GOT3 (cell line): ENCODE measurements at places on chromosomes 1 and 21.

DNA sequence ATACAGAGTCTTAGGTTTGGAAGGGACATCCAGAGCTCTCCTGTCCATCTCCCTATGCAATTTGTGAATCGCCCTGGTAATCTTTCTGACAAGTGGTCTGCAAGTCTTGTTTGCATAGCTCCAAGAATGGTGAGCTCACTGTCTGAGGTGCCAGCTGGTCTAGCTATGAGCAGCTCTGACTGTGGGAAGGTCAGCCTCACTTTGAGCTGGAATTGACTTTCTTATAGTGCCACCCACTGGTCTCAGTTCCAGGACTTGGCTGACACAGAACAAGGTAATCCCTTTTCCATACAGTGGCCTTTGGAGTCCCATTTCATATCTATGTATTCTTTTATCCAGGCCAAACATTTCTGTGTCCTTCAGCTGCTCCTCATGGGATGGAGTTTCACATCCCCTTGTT, 95.6 kb upstream of the C8B start:
- no peak for DNase-seq

DNA sequence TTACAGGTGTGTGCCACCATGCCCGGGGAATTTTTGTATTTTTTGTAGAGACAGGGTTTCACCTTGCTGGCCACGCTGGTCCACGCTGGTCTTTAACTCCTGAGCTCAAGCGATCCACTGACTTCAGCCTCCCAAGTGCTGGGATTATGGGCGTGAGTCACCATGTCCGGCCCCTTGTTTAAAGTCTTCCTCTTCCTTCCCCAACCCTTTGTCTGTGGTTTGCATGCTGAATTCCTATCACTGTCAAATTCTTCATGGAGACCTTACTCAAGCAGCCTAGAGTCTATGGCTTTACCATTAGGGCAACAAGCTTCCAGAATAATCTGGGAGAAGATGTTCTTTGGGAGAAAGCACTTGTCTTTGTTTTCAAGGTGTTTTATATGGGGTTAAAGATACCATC, 34.7 kb downstream of the B3GALT5 start:
- DNase-seq, result no peak

DNA sequence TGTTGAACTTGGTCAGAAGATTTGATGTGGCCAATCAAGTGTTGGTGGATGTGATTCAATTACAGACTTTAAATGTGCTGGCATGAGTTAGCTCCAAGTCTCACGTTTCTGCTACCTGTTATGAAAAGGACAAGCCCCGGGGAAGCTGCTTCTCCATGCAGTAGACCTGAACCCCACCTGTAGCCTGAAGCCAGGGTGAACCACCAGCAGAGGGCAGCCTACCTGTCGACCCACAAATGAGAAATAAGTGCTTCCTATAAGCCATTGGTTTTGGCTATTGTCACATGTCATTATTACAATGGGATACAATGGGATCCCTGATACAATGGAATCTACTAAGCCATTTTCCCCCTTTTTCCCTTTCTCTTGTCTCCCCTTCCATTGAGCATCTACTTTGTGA, 230.2 kb downstream of the PRDM2 start:
- no peak for DNase-seq

DNA sequence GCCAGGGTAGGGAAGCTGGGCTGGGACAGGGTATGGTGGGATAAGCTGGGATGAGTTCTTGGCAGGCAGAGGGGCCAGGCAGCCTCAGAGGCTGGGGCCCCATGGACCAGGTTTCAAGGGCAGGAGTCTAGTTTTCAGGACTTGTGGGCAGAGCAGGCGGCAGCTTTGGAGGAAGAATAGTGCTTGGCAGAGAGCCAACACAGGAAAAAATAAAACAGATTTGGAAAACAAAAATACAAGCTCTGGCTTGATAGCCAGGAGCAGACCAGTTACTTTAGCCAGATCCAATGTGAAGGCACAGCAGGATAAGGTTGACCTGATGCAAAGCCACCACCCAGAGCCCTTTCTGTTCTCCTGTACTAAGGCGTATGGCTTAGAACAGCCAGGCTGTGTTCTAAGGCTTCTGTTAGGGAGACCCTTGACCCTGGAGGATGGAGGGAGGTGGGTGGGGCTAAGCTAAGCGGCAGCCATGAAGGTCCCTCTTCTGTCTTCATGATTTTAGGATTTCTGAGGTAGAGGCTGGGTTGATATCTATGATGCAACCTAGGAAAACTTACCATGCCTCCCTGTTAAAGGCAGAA, 5.5 kb downstream of the TRAF5 start:
- DNase-seq, result no peak

GRCh38 chr1:205247130-205247921, 19.6 kb downstream of the TMCC2 start:
- no peak for DNase-seq

- peak; percentile 50 for DNase-seq
These were observed 34.7 kb downstream of the TOMM20 start for GRCh38 chr1:235093696-235094592.

DNA sequence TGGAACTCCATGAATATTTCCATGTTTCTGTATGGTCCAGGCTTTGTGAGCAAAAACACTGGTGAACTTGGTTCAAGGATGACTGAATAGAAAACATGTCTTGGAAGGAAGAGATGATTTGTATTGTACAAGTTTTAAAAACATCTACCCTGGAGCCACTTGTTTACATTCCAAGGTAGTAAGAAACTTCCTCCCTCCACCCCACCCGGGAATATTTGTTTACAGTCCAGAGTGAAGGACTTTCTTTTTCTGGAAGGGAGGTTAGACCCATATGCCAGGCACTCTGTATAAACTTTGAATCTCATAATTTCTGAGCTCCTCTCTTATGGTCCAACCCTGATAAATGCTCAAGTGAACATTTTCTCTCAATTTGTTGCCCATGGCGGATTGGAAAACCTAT, 323.3 kb upstream of the LYPLAL1 start:
- DNase-seq, result no peak

DNA sequence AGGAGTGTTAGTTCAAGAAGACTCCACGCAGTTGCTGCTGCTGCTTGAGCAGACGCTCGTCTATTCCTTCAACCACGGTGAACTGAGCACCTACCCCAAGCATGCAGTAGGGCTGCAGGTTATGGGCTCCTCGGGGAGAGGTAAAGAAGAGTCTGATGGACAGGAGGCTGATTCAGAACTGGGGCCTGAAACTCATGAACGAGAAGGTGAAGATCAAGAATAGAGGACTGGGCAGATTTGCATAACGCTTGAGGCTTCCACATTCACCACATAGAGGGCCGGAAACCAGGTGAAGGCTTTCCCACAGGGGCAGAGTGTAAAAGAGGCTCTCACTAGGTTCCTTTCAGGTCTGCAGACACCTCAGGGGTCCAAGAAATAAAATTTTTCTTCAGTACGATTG, 9.1 kb downstream of the ABCA4 start:
- DNase-seq, result no peak

DNA sequence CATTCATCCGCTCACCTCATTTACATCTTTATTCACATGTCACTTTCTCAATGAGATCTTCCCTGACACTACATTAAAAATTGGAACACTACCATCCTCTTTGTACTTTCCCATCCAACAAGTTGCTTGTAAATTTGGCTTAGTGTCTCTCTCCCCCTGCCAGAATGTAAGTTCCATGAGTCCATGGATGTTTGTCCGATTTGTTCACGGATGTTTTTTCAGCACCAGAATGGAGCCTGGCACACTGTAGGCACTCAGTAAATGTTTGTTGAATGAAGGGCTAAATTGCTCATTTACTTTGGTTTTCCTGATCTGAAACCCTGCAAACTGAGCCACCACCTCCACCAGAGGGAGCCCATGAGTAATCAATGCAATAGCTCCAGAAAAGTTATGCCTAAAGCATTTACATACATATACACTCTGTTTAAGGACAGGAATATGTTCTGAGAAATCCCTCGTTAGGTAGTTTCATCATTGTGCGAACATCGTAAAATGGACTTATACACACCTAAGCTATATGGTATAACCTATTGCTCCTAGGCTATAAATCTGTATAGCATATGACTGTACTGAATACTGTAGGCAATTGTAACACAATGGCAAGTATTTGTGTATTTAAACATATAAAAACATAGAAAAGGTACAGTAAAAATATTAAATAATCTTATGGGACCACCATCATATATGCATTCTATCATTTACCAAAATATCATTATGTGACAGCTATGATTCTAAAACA, 2.8 kb upstream of the EYA3 start:
- DNase-seq, result no peak

GRCh38 chr1:246506367-246506673, 759 bp downstream of the SMYD3 start:
- DNase-seq, result no peak
